ENCODE measurements at places on chromosomes 7 and 10. TPM values are rescaled to one million over a fixed set of nuclear protein-coding genes. Genes with fewer than 3 reads are reported as not detected.

CTNNA3 gene
- under 0.01 TPM for total RNA-seq

EPO gene
- not detected for total RNA-seq

ANKRD16 gene
- total RNA-seq, result 10.4 TPM

AGBL3 gene
- total RNA-seq, result 2.8 TPM

TAS2R5 gene
- total RNA-seq, result not detected

KLF14 gene
- total RNA-seq, result not detected

CPN1 gene
- total RNA-seq, result not detected

CACNB2 gene
- 0.96 TPM for total RNA-seq

GRCh38 chr10:77074104-77074624 is 563.4 kb downstream of the KCNMA1 start:
- no peaks in the 10 kb centered on the region for H3K27me3 ChIP-seq
- peaks cover 25% of the 10 kb centered on the region for H3K36me3 ChIP-seq
- DNase-seq, result no peak
- H3K27ac ChIP-seq, result peak overlapping the region; percentile 23
- no peak overlapping the region for H3K4me3 ChIP-seq
- H3K4me1 ChIP-seq, result peaks cover 3% of the 10 kb centered on the region

DNA sequence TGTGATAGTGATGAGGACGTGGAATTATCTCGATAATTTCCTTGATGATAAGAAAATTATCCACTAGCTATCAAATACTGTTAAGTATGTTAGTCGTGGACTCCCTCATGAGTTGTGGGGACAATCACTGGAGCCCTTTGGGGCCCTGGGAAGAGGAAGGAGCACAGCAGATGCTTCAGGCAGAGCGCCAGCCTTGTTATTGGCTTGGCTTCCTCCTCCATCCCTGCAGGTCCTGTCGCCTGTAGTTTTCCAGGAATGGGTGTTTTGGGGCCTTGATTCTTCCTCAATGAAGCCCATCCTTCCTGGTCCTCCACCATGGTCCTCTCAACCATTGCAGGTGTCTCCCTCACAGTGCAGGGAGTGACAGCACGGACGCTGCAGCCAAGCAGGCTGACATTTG is 32.5 kb upstream of the ZNF32 start:
- no peaks in the 10 kb centered on the region for H3K4me1 ChIP-seq
- H3K36me3 ChIP-seq, result no peaks in the 10 kb centered on the region
- no peak for DNase-seq
- no peaks in the 10 kb centered on the region for H3K27me3 ChIP-seq
- H3K27ac ChIP-seq, result no peak overlapping the region
- H3K4me3 ChIP-seq, result no peak overlapping the region

GRCh38 chr10:102426803-102427287 is 5.5 kb downstream of the CUEDC2 start:
- no peak for DNase-seq
- H3K27ac ChIP-seq, result no peak overlapping the region
- H3K4me1 ChIP-seq, result peaks cover 7% of the 10 kb centered on the region

DNA sequence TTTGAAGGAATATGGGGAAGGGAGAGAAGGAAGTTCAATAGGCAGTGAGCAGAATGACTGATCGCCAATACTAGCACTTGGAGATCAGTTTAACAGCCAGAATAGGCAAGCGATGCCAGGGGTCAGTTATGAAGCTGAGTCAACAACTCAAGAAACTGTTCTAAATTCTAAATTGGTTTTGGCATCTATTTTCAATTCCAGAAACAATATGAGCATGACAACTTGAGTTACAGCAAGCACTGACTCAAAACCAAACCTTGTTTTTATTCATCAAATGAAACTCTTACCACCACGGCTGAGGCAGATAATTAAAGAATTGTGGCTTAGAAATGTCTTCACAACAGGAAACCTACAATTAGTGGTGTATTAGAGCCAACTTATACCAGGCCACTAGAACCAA is 180.5 kb upstream of the ASAH2 start:
- H3K36me3 ChIP-seq, result no peaks in the 10 kb centered on the region
- peak overlapping the region; percentile 43 for H3K4me3 ChIP-seq

GRCh38 chr7:104252409-104253134 is 44.8 kb upstream of the ORC5 start:
- H3K4me3 ChIP-seq, result no peak overlapping the region
- no peaks in the 10 kb centered on the region for H3K4me1 ChIP-seq
- H3K36me3 ChIP-seq, result no peaks in the 10 kb centered on the region
- no peaks in the 10 kb centered on the region for H3K27me3 ChIP-seq

GRCh38 chr7:127885843-127886242 is 145.4 kb downstream of the LRRC4 start:
- no peak overlapping the region for H3K4me3 ChIP-seq
- DNase-seq, result peak; percentile 66
- peaks cover 6% of the 10 kb centered on the region for H3K4me1 ChIP-seq

DNA sequence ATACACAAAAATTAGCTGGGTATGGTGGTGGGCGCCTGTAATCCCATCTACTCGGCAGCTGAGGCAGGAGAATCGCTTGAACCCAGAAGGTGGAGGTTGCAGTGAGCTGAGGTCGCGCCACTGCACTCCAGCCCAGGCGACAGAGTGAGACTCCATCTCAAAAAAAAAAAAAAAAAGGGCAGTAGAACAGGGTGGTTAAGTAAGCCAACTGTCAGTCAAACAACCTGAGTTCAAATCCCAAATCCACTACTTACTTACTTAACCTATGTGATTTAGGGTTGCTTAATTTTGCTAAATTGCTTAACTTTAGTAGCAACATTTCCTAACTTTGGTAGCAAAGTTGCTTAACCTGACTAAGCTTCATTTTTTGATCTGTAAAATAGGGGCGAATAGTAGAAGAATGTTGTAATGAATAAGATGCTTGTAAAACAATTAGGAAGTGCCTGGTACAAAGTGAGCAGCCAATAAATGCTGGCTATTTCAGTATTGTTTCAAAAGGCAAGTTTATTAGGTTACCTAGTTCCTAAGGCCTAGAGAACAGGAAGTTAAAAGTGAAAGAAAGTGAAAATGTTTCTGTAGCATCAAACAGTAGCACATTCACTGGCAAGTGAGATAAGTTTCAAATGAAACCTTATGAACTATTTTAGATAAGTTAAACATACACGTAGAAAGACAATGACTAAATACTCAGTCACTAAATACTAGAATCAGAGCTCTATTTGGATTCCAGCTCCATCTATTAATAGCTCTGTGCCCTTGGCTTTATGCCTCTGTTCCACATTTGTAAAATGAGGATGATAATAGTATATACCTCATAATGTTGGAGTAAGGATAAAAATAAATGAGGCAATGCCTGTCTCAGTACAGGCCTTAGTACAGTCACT is 64.3 kb downstream of the HOXA1 start:
- H3K4me3 ChIP-seq, result no peak overlapping the region
- H3K4me1 ChIP-seq, result no peaks in the 10 kb centered on the region
- peak overlapping the region; percentile 72 for H3K27ac ChIP-seq
- no peaks in the 10 kb centered on the region for H3K36me3 ChIP-seq

DNA sequence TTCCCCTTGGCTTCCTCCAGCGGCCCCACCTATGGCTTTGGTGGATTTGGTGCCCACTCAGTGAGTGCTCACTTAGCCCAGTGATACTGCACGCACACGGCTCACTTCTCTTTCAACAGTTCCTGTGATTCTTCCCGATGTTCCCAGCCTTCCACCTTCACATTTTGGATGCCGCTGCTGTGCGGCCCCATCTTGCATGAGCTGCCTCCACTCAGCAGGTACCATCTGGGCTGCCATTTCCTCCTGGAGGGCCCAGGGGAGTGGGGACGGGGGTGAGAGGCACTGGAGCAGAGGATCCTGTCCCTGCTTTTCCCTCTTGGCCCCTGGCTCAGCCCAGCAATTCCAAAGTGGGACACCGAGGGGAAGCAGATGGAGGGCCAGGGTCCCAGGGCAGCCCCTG is 323.3 kb upstream of the ZNF32 start:
- no peak overlapping the region for H3K27ac ChIP-seq
- H3K4me1 ChIP-seq, result no peaks in the 10 kb centered on the region
- no peak for DNase-seq
- H3K27me3 ChIP-seq, result no peaks in the 10 kb centered on the region
- H3K36me3 ChIP-seq, result no peaks in the 10 kb centered on the region

- H3K4me3 ChIP-seq, result no peak overlapping the region
- no peaks in the 10 kb centered on the region for H3K27me3 ChIP-seq
- H3K36me3 ChIP-seq, result peaks cover 2% of the 10 kb centered on the region
- H3K27ac ChIP-seq, result no peak overlapping the region
- no peak for DNase-seq
Observed at GRCh38 chr10:58818900-58819299, 306.2 kb downstream of the BICC1 start.

DNA sequence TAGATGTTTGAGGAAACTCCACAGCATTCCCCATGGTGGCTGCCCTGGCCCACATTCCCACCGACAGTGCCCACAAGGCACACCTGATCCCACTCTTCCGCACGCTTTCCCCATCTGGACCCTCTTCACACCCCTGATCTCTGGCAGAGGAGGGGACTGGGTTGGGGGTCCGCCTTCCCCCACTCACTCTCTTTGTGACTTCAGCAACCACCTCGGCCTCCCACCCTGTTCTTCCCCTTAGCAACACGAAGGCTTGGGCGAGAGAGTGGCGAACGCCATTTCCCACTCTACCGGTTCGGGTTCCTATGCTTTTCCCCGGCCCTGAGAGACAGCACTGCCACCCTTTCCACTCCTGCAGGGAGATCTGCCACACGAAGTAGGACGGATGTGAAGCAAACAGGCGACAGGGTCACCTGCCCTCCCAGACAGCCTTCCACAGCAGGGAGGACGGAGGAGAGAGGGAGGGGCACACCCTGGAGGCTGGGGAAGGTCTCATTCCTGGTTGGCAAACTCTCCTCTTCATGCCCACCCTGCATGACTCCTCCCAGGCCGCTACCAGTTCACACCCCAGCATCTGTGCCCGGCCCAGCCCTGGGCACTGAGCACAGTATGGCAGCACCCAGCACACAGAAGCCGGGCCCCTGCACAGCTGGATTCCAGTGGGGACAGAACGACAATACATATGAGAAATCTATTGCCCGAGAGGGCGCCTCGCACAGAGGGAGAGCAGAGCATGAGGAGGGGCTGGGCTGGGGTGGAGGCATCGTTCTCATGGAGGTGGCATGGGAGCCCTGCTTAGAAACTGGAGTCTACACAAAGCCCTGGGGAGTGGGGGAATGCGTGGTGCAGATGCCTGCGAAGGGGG is 93.5 kb downstream of the PAXIP1 start:
- H3K4me3 ChIP-seq, result no peak overlapping the region
- DNase-seq, result no peak
- peaks cover 3% of the 10 kb centered on the region for H3K4me1 ChIP-seq
- no peak overlapping the region for H3K27ac ChIP-seq

- H3K27ac ChIP-seq, result no peak overlapping the region
- no peak overlapping the region for H3K4me3 ChIP-seq
- H3K36me3 ChIP-seq, result peaks cover 52% of the 10 kb centered on the region
- DNase-seq, result no peak
- H3K27me3 ChIP-seq, result no peaks in the 10 kb centered on the region
- no peaks in the 10 kb centered on the region for H3K4me1 ChIP-seq
Observed at GRCh38 chr7:155305231-155305904, 7.7 kb downstream of the INSIG1 start.

DNA sequence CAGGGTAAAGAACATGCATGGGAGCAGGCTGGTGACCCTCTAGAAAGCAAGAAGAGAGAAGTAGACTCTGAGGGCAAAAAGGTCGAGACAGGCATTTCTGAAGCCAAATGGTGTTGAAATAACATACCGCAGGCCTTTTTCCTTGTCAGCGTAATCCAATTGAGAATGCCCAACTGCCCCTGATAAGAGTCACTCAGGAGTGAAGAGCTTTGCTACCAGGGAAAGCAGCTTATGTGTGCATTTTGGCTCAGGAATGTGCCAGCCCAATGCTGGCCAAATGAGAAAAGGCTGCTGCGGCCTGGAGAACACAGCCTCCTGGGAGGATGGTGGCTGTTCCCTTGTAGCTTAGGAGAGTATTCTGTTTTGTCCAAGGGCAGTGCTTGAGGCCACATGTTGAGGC is 61.4 kb upstream of the NFKB2 start:
- no peak overlapping the region for H3K4me3 ChIP-seq
- no peaks in the 10 kb centered on the region for H3K27me3 ChIP-seq
- H3K27ac ChIP-seq, result no peak overlapping the region
- no peak for DNase-seq
- no peaks in the 10 kb centered on the region for H3K36me3 ChIP-seq

GRCh38 chr7:6359021-6359420 is 86.6 kb upstream of the CYTH3 start:
- no peaks in the 10 kb centered on the region for H3K27me3 ChIP-seq
- no peak overlapping the region for H3K4me3 ChIP-seq
- no peak for DNase-seq
- H3K27ac ChIP-seq, result no peak overlapping the region
- H3K4me1 ChIP-seq, result no peaks in the 10 kb centered on the region

Data from ascending aorta (tissue), 2 donors.